ENCODE measurements at places on chromosomes 11 and 22.

DNA sequence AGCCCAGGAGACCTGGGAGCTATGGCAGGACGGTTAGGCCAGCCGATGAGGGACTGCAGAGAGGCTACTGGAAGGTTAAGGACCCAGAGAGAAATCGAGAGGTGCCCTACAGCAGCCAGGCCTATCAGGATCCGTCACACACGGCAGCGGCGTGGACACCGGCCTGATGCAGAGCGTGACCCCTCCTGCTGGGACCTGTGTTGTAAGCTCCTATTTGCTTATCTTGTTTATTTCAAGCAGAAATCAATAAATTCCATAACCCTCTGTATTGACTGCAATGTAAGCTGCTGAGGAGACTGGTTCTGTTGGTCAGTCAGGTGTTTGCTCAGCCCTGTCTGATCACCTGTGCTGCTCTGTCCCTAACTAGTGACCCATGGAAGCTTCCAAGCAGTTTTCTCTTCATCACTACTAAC, 39.9 kb downstream of the PPP2R1B start:
- no peak for DNase-seq

DNA sequence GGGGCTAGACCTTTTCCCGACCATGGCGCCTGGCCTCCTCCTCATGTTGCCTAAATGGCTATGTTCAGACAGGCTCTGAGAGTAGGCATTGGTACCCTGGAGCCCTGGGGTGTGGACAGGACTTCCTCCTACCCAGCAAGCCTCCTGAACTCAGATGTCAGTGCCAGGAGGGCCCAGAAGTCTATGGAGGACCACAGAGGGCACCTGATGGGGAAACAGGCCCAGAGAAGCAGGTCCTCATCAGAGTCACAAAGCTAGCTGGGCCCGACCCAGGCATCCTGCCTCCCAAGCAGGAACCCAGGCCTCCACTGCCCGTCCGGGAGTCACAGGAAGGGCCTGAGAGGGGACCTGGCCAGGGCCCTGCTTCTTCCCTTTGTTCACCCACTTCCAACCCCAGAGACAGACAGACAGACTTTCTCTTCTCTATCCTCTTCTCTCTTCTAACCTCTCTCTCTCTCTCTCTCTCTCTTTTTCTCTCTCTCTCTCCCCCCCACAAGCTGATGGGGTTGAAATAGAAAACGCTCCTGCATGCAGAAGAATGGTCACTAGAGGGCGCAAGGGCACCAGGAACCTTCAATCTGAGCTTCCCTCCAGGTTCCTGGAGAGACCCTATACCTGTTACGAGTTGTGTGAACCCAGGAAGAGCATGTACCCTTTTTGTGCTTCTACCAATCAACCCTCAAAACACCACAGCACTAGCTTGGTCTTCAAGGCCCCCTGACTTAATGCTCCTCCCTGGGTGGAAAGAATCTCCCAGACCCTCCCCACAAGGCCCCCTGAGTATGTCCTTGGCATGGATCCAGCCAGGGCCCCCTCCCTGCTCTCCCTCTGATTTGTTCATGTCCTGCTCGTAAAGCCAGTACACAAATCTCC, 27.1 kb downstream of the ARAP1 start:
- peak; percentile 86 for DNase-seq

GRCh38 chr22:47571616-47572015, 809.2 kb downstream of the TBC1D22A start:
- DNase-seq: no peak

DNA sequence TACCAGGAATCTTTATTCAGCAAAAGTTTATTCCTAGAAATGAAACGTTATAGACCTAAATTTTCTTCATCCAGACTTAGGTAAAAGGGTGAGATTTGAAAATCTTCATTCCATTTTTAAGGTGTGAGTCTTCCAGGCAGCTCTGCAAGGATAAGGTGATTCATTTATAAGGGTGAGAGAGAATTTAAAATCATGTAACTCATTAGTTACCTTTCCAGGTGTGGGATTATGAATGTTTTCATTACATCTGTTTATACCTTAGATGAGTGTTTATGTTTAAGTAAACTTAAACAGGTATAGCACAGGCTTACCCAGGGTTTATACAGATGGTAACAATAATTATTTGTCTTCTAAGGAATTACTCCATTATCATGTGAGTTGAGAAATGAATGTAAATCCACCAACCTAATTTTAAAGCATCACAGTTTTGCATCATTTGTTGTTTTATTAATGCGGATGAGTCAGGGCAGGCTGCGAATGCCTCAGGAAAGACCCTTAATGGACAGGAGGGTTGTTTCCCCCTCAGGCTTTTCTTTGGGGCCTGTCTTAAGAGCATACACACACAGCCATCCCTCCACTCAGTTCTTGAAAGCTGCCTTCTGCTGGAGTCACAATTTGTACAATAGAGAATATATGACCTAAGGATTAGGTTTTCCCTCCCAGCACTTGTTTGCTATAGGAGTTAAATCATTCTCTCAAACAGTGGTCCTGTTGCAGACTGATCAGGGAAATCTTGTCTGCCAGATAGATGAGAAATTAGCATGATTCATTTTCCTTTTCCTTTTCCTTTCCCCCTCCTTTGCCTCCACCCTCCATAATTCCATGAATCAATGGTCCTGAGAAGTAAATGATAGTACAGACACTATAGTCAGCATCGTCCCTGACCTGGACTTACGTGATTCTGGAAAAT, 3.0 kb downstream of the PRSS23 start:
- DNase-seq: no peak

- DNase-seq: no peak
These were observed 3.2 kb upstream of the RTN4R start for GRCh38 chr22:20271114-20271994.

GRCh38 chr22:42091455-42091782, 847 bp upstream of the NDUFA6 start:
- DNase-seq: no peak

DNA sequence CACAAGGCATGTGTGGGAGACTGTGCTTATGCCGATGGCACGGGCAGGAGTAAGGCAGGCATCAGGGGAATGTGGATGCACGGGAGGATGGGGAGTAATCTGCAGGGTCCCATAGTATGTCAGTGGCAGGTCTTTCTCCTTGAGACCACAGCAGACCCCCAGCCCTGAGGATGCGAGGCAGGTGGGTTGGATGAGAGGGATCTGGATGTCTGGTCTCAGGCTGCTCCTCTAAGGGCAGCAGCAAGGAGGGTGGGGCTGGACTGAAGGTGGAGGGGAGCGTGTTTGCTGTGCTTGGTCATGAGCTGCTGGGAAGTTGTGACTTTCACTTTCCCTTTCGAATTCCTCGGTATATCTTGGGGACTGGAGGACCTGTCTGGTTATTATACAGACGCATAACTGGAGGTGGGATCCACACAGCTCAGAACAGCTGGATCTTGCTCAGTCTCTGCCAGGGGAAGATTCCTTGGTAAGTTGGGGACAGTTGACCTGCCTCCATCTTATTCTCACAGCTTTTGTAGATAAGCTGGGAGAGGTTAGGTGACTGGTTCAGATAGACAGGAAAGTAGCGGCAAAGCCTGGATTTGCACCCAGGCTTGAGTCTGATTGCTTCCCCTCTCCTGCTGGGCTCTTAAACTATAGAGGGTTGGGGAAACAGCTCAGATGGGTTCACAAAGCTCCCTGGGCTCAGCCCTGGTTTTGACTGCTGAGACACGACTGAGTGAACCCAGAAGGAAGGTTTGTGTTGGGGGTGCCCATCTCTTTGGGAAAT, at the start of gene APOL1:
Gene APOL1, plus strand, starts transcription at position 380 of the 769 bp plus-strand sequence. CDS start 1,823 bp downstream, outside the sequence.
- DNase-seq: peak; percentile 70

GRCh38 chr11:132604431-132604830, 927.9 kb downstream of the OPCML start:
- DNase-seq: no peak

- DNase-seq: no peak
These were observed 2.8 kb downstream of the CABP7 start for GRCh38 chr22:29722587-29722986.

DNA sequence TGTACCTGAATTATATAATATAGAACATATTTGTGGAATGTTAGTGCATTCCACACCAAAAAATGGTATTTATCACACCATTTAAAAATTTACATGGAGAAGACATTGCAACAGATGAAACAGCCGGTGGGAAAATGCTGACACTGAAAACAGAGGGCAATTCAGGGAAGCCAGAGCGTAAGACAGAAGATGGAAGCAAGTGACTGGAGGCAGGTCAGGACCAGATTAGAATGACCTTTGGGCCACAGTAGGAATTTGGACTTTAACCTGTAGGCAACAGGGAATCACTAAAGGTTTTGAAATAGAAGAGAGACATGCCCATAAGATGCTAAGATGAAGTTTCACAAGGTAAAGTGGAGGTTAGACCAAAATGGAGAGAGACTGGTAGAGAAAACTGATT, 60.5 kb downstream of the METTL15 start:
- no peak for DNase-seq

- DNase-seq: no peak
These were observed 93.9 kb downstream of the TECTA start for GRCh38 chr11:121194731-121195596.

- no peak for DNase-seq
These were observed 36.8 kb downstream of the ALG9 start for GRCh38 chr11:111834432-111835163.

- DNase-seq: no peak
These were observed 3.6 kb downstream of the CLTCL1 start for GRCh38 chr22:19287889-19288288.

- DNase-seq: peak; percentile 90
These were observed 4.4 kb downstream of the INS start for GRCh38 chr11:2156416-2157182.

DNA sequence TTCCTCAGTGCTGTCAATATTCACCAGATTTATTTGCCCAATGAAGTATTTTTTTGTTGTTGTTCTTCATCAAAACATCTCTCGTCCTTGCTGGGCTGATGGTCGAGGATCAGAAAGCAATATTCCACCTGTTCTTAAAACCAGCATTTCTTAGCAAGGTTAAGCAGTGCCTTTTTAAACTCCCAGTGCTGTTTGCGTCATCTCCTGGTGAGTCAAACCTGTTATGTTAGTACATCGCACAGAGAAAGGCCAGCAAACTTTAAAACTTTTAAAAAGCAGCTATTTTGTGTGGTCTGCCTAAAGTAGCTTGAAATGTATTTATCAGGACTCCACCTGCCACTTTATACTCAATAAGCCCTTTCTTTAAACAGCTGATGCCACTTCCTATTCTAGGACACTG, 802.0 kb downstream of the KCNA4 start:
- DNase-seq: no peak

DNA sequence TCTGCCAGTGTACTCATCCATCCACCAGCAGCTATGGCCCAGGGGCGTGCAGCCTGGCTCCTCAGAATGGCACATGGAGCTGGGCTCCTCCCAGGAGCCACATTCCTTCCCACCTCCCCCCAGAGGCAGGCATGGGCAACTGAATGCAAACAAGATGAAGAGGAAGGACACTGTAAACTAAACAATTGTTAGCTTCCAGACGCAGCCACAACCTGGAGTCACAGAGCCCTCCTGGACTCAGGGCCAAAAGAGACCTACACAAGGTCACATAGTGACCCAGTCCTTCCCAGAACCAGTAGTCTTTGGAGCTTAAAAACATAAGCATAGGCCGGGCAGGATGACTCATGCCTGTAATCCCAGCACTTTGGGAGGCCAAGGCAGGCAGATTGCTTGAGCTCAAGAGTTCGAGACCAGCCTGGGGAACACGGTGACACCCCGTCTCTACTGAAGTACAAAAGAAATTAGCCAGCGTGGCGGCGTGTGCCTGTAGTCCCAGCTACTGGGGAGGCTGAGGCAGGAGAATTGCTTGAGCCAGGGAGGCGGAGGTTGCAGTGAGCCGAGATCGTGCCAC, 30.7 kb upstream of the CLDN5 start:
- DNase-seq: no peak

DNA sequence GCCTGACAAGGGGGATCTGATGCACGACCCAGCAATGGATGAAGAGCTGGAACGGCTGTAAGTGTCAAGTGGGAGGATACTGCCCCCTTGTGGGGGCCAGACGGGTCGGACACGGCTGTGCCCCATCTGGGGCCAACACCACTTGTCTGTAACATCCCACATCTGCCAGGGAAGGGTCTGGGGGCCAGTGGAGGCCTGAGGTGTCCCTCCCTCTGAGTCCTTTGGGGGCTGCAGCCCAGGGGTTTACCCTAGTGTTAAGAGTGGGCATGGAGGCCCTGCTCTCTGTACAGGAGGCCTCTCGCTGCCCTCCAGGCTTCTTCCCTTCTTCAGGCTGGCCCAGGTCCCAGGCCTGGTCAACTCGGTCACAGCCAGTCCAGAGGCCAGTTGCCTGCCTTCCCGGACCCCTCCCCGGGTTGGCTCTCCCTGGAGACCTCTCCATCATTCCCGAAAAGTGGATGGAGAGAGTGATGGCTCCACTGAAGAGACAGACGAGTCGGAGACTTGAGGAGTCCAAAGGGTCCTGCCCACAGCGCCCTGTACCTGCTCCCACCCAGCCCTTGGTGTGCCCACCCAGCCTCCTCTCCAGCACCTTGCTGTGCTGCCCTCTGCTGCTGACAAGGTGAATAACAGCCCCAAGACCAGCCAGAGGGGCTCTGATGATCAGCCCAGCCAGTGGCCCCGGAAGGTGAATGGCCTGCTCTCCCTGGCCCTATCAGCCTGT, 15.4 kb downstream of the ARFGAP2 start:
- DNase-seq: peak; percentile 87

GRCh38 chr11:72482211-72482812, 48.0 kb upstream of the CLPB start:
- DNase-seq: peak; percentile 82

DNA sequence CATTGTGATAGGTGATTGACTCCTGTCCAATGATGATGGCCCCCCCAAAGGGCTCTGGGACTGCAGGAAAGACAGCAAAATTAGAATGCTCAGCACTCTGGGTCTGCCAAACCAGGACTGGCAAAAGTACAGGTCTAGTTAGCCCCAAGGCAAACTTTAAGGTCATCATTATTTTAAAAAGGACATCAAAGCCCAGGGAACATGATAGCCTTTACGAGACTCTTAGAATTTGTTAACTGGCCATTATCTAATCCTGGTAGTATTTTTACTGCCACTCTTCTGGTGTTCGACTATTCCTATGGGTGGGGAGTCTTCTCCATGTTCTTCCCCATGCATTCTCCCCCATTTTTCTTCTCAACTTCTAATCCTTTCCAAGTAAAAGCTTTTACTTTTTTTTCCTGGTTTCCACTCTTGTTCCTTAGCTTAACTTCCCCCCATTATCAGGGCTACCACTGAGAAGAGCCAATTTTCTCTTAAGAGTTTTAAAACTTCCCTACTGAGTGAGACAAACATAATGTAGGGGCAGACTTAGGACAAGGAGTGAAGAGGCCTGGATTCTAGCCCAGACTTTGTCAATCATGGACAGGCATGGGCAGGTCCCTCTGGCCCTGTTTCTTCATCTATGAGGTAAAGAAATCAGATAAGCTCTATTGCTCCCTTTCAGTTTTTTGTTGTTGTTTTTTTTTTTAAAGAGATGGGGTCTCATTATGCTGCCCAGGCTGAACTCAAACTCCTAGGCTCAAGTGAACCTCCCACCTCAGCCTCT, 7.1 kb downstream of the DDB1 start:
- DNase-seq: no peak

GRCh38 chr22:45631140-45631840, 40.3 kb upstream of the ATXN10 start:
- no peak for DNase-seq

DNA sequence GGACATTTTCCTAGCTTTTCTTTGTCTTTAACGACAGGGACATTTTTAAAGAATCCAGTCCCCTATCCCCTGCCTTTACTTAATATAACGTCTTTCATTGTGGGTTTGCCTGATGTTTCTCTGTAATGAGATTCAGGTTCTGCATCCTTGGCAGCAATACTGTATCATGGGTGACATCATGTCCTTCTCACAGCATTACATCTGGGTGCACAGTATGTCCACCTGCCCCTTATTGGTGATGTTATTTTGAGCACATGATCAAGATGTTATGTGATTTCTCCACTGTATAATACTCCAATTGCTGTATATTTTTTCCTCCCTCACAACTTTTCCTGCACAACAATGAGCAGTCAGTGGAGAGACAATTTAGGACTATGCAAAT, 9.7 kb upstream of the STK33 start:
- no peak for DNase-seq

Measured in aorta (tissue), 5 donors.